ENCODE measurements at places on chromosomes 1 and 21.

GRCh38 chr1:53470155-53470554 lies 11.0 kb downstream of the DMRTB1 start:
- peak; percentile 13 for DNase-seq

GRCh38 chr1:20322825-20323612 lies 32.3 kb downstream of the VWA5B1 start:
- no peak for DNase-seq

- DNase-seq = no peak
These were observed 57.8 kb downstream of the EDARADD start for GRCh38 chr1:236451796-236452373.

- DNase-seq = no peak
These were observed 139.8 kb downstream of the KAZN start for GRCh38 chr1:14738235-14738634.

GRCh38 chr1:181179987-181180365 lies 91.5 kb downstream of the IER5 start:
- DNase-seq = no peak

- DNase-seq = no peak
These were observed 71.6 kb upstream of the IFFO2 start for GRCh38 chr1:19028110-19028509.

- no peak for DNase-seq
These were observed 186.4 kb upstream of the ZNHIT6 start for GRCh38 chr1:85894651-85895050.
